ENCODE measurements at places on chromosomes 16 and 17.

DNA sequence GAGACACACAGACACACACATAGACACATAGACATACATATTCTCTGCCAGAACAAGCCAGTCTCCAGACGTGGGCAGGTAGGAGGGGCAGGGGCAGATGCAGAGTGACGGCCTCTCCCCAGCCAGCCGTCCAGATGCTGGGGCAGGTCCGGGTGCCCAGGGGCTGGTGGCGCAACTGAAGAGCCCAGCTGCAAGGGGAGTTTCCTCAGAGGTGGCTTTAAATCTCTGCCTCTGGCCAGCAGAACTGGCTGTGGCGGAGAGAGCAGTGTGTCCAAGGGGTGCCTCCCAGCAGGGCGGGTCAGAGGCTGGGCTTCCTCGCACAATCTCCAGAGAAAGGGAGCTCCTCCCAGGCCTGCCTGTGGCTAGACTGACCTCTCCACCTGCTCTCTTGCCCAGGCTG is 9.4 kb upstream of the GCGR start:
- no peak for DNase-seq
- H3K4me3 ChIP-seq: no peak overlapping the region
- H3K27ac ChIP-seq: no peak overlapping the region
- no peaks in the 10 kb centered on the region for H3K4me1 ChIP-seq
- H3K36me3 ChIP-seq: no peaks in the 10 kb centered on the region

- no peaks in the 10 kb centered on the region for H3K36me3 ChIP-seq
- H3K27ac ChIP-seq: no peak overlapping the region
- no peaks in the 10 kb centered on the region for H3K4me1 ChIP-seq
- peaks cover 2% of the 10 kb centered on the region for H3K27me3 ChIP-seq
Observed at GRCh38 chr16:66326991-66327513, 39.4 kb upstream of the CDH5 start.

- H3K27ac ChIP-seq: no peak overlapping the region
- peak; percentile 79 for DNase-seq
- peaks cover 47% of the 10 kb centered on the region for H3K27me3 ChIP-seq
- peak overlapping the region; percentile 23 for H3K4me3 ChIP-seq
- H3K4me1 ChIP-seq: peaks cover 21% of the 10 kb centered on the region
Observed at GRCh38 chr17:7296189-7296861, 1.9 kb upstream of the YBX2 start.

DNA sequence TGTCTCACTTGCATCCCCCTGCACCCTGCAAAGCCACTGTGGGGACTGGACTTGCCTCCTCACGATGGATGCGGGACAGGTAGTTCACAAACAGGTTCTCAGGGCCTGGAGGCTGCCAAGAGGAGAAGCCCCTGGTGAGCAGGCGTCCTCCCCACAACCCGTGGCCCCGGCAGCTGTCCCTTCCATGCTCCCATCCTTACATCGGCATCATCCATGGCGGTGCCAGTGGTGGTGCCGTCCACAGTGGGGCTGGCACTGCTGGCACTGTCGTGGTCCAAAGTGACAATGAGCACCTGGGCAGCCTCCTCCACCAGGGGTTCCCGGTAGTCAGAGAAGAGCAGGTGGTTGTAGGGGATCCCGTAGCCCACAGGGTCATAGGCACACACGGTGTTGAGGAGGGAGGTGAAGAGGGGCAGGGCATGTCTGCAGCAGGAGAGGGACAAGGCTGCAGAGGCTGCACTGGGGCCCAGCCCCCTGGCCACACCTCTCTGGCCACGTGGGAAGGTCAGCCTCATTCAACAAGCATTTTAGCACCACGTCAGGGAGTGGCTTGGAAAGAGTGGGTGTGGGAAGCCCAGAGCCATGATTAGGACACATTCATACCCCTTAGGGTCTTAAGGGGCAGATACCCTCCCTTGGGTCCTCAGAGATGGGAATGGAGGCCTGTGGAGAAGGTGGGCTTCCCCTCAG is 12.6 kb downstream of the HID1 start:
- peaks cover 6% of the 10 kb centered on the region for H3K4me1 ChIP-seq
- H3K27me3 ChIP-seq: peaks cover 9% of the 10 kb centered on the region
- no peak overlapping the region for H3K4me3 ChIP-seq
- no peaks in the 10 kb centered on the region for H3K36me3 ChIP-seq
- no peak for DNase-seq
- H3K27ac ChIP-seq: no peak overlapping the region

GRCh38 chr17:10161386-10161785 is 37.0 kb downstream of the GAS7 start:
- DNase-seq: no peak
- H3K4me1 ChIP-seq: peaks cover 37% of the 10 kb centered on the region
- no peak overlapping the region for H3K27ac ChIP-seq
- H3K4me3 ChIP-seq: no peak overlapping the region
- H3K27me3 ChIP-seq: no peaks in the 10 kb centered on the region

DNA sequence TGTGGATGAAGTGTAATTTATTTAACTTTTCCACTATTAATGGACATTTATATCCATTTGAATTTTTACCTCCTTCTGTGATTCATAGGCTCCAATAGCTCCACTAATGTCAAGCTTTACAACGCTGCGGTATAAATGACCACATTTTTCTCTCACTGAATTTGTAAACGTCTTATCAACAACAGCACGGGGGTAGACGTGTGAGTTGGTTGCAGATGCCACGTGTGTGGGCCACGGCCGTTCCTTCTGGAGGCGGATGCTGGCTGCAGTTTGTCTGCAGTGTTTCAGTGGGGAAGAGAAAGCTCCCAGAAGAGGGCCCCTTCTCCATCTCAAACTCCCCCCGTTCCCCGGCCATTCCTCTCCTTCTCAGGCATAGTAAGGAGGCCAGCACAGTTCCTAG is 68.2 kb upstream of the XYLT1 start:
- no peak for DNase-seq
- no peaks in the 10 kb centered on the region for H3K36me3 ChIP-seq
- H3K4me3 ChIP-seq: no peak overlapping the region
- H3K27ac ChIP-seq: no peak overlapping the region

DNA sequence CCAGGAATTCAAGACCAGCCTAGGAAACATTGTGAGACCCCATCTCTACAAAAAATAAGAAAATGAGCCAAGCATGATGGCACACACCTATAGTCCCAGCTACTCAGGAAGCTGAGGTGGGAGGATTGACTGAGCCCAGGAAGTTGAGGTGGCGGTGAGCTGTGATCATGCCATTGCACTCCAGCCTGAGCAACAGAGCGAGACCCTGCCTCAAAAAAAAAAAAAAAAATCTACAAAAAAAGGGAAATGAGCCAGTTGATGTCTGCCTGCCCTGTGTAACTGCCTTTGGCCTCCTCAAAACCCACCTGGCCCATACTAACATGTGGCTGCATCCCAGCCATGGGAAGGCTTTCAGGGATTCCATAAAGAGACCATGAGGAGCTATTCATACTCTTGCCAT is 4.5 kb downstream of the RANBP10 start:
- peaks cover 20% of the 10 kb centered on the region for H3K4me1 ChIP-seq
- DNase-seq: no peak
- no peak overlapping the region for H3K27ac ChIP-seq
- no peak overlapping the region for H3K4me3 ChIP-seq
- no peaks in the 10 kb centered on the region for H3K27me3 ChIP-seq

DNA sequence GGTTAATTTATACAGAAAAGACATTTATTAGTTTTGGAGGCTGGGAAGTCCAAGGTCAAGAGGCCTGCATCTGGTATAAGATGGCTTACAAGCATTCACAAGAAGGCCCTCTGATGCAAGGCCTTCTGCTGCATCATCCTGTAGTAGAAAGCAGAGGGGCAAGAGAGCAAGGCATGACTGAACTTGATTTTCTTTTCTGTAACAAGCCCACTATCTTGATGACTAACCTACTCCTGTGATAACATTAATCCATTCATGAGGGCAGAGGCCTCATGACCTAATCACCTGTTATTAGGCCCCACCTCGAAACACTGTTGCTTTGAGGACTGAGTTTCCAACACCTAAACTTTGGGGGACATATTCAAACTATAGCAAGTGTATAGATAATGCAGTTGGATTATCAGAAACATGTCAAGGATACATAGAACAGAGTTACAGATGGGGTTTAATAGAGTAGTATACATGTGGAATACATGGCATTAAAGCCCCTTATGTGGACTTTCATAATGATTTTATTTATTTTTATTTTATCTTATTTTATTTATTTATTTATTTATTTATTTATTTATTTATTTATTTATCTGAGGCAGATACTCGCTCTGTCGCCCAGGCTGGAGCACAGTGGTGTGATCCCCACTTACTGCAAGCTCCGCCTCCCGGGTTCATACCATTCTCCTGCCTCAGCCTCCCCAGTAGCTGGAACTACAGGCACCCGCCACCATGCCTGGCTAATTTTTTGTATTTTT is 88.2 kb downstream of the CHD9 start:
- no peak for DNase-seq
- H3K36me3 ChIP-seq: no peaks in the 10 kb centered on the region
- no peaks in the 10 kb centered on the region for H3K27me3 ChIP-seq
- H3K4me1 ChIP-seq: no peaks in the 10 kb centered on the region
- no peak overlapping the region for H3K4me3 ChIP-seq
- no peak overlapping the region for H3K27ac ChIP-seq

DNA sequence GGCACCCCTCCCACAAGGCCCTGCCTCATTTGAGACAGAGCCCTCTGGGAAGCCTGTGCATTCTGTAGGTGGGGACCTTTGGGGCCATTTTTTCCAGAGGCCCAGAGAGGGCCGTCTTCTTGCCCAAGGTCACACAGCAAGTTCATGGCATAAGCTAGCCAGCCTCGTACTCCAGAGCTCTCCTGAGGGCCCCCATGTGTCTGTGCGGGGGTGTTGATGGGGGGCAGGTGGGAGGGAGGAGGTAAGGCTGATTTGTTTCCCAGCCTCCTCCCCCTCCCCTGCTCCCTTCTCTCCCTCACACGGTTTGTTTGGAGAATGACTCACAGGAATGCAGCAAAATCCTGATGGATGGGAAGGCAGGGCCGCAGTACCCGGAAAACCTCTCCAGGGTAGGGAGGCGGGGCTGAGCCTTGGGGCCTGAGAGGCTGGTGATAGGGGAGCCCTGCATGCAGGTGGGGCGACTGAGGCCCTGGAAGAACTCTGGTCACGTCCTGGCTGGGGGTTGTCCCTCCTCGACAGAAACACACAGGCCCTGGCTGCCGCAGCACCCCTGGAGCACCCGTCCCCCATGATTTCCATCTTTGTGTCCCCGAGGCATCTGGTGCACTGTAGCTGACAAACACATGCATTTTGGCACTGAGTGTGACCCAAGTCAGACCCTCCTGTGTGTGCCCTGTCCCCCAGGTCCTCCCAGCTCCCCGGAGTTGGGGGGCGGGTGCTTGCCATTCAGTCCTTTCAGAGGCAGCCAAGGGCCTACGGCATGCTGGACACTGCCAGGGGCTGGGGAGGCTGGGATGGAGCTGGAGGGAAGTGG is 29.7 kb downstream of the RAI1 start:
- no peaks in the 10 kb centered on the region for H3K27me3 ChIP-seq
- H3K4me1 ChIP-seq: peaks cover 21% of the 10 kb centered on the region
- H3K4me3 ChIP-seq: no peak overlapping the region

- no peak overlapping the region for H3K4me3 ChIP-seq
- H3K27me3 ChIP-seq: no peaks in the 10 kb centered on the region
- H3K4me1 ChIP-seq: peaks cover 19% of the 10 kb centered on the region
Observed at GRCh38 chr16:67463059-67463458, 17.9 kb downstream of the ATP6V0D1 start.

GRCh38 chr16:84411768-84412167 is 43.4 kb downstream of the ATP2C2 start:
- H3K4me3 ChIP-seq: no peak overlapping the region
- H3K27me3 ChIP-seq: no peaks in the 10 kb centered on the region
- H3K27ac ChIP-seq: no peak overlapping the region
- H3K36me3 ChIP-seq: no peaks in the 10 kb centered on the region
- H3K4me1 ChIP-seq: no peaks in the 10 kb centered on the region

DNA sequence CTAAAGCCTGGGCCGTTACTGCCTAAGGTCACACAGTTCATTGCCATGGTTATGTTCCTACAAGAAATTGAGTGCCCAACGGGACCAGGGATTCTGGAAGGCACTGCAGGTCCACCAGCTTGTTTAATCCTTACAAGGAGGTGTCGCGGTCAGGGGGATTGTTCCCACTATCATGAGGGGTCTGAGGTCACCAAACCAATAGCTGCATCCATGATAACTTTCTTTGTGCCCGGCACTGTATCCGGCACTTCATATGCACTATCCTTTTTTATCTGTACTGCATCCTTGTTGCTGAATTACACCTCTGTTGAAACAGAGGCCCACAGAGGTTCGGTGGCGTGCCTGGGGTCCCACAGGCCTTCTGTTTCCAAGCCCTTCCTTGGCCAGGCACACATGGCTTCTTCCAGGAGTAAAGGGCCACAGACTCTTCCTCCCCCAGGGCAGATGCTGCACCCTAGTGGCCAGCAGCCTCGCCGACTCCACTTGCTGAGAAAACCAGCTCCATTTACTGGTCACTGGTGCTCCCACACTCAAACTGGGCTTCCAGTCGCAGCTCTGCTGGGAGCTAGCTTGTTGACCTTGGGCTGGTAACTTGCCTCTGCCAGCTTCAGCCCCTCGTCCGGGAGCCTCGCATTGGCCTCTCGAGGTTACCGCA is 82.0 kb upstream of the PLCG2 start:
- peaks cover 100% of the 10 kb centered on the region for H3K36me3 ChIP-seq
- H3K4me3 ChIP-seq: no peak overlapping the region
- no peak overlapping the region for H3K27ac ChIP-seq
- H3K4me1 ChIP-seq: no peaks in the 10 kb centered on the region

- H3K27ac ChIP-seq: no peak overlapping the region
- no peaks in the 10 kb centered on the region for H3K4me1 ChIP-seq
- no peaks in the 10 kb centered on the region for H3K27me3 ChIP-seq
- H3K4me3 ChIP-seq: no peak overlapping the region
- H3K36me3 ChIP-seq: no peaks in the 10 kb centered on the region
Observed at GRCh38 chr16:17949982-17950250, 386.6 kb downstream of the NPIPA8 start.

DNA sequence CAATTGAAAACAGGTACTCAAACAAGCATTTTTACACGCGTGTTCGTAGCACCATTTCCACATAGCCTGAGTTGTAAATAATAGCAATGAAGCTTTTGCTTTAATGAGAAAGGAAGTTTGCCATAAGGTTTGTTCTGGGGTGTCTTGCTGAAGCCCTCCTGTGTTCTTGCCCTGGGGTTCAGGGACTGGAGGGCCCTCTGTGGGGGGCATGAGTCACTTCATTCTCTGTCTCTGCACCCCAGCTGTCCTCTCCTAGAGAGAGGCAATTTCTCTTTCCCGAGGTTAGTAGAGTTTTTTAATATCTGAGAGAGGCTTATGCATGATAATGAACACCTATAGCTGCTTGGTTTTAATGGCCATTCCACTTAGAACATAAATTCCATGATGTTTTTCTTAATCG is 9.6 kb downstream of the AFMID start:
- peaks cover 28% of the 10 kb centered on the region for H3K36me3 ChIP-seq
- H3K27me3 ChIP-seq: no peaks in the 10 kb centered on the region
- no peak overlapping the region for H3K4me3 ChIP-seq
- no peak overlapping the region for H3K27ac ChIP-seq
- H3K4me1 ChIP-seq: peaks cover 30% of the 10 kb centered on the region
- no peak for DNase-seq

GRCh38 chr17:31574458-31574857 is 183.0 kb downstream of the RAB11FIP4 start:
- no peaks in the 10 kb centered on the region for H3K27me3 ChIP-seq
- H3K36me3 ChIP-seq: peaks cover 12% of the 10 kb centered on the region
- peaks cover 35% of the 10 kb centered on the region for H3K4me1 ChIP-seq
- no peak for DNase-seq
- peak overlapping the region; percentile 36 for H3K27ac ChIP-seq
